ENCODE measurements at places on chromosomes 5 and 9.
A peak's percentile ranks its signal among the peaks of the same experiment; 100 is the strongest.

DNA sequence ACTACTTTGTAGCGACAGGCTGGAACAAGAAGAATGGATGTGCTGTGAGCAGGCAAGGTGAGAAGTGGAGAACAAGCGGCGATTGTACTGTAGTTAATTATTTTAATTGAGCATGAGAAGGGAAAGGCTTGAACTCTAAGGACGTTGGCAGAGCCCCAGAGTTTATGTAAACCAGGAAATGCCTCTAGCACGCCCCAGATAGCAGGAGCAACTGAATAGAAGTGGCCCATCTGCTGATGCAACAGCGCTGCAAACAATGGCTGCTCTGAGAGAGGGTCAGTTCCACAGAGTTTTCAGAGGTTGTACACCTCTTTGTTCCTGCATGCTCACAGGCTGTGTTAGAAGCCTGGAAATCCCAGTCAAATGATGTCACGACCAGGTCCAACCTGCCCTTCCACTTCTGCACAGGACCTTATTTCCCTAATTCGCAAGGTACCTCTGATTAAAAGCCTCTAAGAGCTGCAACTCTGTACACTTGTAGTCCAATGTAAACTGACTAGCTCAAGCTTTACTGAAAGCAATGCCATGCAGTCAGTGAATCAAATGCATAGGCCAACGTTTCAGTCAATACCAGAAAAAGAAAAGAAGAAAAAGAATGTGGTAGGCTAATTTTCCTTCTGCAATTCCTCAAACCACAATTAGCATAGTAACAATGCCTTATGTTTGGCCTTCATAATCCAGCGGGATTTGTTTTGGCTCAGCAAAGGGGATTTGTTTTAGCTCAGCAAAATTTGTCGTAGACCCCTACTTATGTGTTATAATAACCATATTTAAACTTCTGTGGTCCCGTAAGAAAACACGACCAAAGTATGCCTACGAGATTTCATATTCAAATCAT lies 119.6 kb upstream of the RETREG1 start:
- DNase-seq, result peak; percentile 90

GRCh38 chr5:147748590-147748989 lies 33.9 kb downstream of the JAKMIP2 start:
- peak; percentile 43 for DNase-seq

GRCh38 chr5:68659881-68660280 lies 433.9 kb upstream of the SLC30A5 start:
- no peak for DNase-seq

- DNase-seq, result no peak
These were observed 73.8 kb upstream of the IL17B start for GRCh38 chr5:149452665-149453617.

- DNase-seq, result no peak
These were observed 47.4 kb downstream of the P4HA2 start for GRCh38 chr5:132180134-132180745.

- DNase-seq, result peak; percentile 65
These were observed 12.1 kb downstream of the OR2V2 start for GRCh38 chr5:181159286-181160151.

DNA sequence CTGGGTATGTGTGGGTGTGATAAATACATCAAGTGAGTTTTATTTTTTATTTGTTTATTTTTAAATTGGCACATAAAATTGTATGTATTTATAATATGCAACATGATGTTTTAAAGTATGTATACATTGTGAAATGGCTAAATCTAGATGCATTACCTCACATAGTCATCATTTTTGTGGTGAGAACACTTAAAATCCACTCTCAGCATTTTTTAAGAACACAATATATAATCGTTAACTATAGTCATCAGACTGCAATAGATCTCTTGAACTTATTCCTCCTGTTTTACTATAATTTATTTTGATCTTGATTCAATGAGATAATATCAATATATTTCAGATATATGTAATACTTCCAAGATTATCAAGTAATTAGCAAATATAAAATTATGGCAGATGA lies 93.9 kb upstream of the ALDH1A1 start:
- no peak for DNase-seq

Measured in NCI-H1048 (cell line).